ENCODE measurements at places on chromosomes 3 and 15. TPM values are rescaled to one million over a fixed set of nuclear protein-coding genes. Genes with fewer than 3 reads are reported as not detected.
A peak's percentile ranks its signal among the peaks of the same experiment; 100 is the strongest.

DNA sequence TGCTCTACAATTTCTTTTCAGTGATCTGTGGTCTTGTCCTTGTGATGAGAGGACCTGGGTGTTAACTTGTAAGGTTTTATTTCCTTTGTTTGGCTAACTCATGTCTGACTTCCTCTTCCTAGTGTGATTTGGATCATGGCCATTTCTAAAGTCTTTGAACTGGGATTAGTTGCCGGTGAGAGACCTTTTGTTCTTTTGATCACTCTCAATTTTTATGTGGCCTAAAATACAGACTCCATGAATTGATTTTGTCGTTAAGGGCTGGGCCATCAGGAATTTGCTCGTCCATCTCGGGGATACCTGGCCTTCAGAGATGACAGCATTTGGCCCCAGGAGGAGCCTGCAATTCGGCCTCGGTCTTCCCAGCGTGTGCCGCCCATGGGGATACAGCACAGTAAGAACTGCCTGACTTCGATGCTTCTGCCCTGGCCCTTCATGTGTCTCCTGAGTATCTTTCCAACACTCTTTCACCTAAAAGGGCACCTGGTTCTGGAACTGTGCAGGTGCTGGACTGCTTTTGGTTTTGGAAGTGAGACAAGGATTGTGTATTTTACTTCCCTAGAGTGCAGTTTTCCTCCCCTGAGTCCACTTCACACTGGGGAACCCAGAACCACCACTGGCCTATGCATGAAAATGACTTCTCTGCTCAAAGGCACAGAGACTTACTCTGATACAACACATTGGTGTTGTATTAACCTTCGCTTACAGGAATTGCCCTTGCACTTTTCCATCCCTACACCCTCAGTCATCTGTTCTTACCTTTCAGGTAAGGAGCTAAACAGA, 13.1 kb upstream of the LRRC2 start:
- H3K36me3 ChIP-seq = no peaks in the 10 kb centered on the region
- H3K27me3 ChIP-seq = no peaks in the 10 kb centered on the region
- H3K4me3 ChIP-seq = no peak overlapping the region

DNA sequence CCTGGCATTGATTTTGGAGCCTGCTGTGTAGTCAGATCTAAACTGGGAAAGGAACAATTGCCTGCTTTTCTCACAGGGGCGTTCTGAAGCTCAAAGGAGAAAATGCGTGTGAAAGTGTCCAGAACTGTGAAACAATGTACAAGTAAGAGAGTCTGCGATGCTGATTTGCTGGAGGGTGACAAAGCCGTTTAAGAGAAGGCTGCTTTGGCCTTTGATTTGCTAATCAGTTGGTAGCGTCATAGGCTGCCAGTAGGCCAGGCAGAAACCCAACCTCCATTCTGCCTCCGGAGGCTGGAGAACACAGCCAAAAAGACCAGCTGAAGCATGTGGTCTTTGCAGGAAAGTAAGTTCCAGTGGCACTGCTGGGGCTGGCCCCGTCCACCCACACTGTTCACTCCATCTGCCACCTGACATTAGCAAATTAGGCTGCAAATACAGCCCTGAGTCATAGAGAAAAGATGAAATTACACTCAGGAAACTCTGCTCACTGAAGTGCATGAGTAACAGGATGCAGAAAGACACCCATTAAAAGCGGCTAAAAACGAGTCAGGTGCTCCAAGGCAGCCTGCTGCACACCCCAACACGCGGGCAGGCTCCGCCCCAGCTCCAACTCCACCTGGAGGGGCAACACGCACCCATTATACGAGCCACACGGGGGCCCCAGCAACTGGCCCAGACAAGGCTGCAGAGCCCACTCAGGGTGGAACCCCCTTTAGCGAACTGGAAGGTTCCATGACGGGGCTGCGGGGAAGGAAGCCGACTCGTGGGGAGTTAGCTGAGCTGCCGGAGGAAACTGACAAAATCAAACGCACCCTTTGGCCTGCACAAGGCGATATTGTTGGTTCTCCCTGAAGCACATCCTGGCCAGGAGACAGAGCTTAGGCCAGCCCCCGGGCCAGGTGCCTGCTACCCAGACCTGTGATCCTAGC, 31.6 kb downstream of the ZDHHC19 start:
- no peak overlapping the region for H3K27ac ChIP-seq
- no peak overlapping the region for H3K4me3 ChIP-seq
- no peaks in the 10 kb centered on the region for H3K36me3 ChIP-seq

DNA sequence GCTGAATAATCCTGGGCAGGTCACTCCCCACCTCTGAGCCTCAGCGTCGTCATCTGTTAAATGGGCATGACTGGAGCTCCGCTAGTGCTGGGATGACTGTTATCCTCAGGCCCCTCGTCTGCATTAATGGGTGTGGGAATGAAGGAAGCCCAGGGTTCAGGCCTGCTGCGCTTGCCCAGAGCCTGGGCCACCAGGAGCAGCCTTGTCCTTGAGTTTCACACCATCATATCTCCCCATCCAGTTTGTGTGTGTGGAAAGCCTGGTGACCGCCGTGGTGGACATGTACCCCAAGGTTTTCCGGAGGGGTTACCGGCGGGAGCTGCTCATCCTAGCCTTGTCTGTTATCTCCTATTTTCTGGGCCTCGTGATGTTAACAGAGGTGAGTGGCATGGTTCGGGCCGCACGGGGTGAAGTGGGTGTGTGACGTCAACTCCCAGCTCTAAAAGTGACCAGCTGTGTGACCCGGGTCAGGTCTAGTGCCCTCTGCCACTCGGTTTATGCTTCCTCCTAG, 63.5 kb upstream of the SLC6A1 start:
- no peaks in the 10 kb centered on the region for H3K4me1 ChIP-seq
- no peak for DNase-seq
- H3K4me3 ChIP-seq = no peak overlapping the region
- no peaks in the 10 kb centered on the region for H3K27me3 ChIP-seq
- no peak overlapping the region for H3K27ac ChIP-seq
- H3K36me3 ChIP-seq = no peaks in the 10 kb centered on the region

CHRM5 gene
- not detected for total RNA-seq

DNA sequence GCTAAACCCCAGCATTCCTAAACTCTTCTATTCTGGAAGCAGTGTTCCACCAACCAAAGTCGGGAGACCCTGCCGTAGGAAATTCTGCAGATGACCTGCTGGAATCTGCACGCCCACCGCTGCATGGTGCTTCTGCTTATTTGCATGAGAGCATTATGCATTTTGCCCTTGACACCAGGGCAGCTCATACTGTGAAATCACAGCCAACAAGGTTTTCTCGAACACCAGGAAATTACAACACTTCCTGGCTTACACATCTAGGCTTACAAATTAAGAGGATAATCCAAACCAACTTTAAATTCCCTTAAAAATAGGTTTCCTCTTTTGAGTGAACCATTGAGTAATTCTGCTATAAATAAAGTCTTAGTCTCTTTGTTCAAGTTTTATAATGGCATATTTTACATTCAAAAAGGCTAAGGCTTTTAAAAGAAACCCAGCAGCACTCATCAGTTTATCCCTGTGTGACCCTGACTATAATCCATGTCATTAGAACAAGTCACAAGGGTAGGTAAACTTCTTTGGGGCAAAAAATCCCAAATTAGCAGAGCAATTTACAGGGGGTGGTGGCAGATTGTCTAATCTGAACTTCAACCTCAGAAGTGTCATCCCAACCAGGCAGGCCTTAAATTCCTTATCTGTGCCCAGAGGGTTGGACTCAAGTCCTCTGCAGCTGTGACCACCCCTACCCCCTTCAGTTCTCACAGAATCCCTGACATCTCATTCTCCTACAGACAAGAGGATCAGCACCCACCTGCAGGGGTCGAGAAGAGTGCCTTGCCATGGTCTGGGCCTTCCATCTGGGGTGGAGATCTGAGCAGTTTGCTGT, 33.5 kb upstream of the RBP1 start:
- H3K4me1 ChIP-seq = no peaks in the 10 kb centered on the region
- DNase-seq = no peak
- no peaks in the 10 kb centered on the region for H3K27me3 ChIP-seq
- no peaks in the 10 kb centered on the region for H3K36me3 ChIP-seq

TM4SF4 gene
- 5.6 TPM for total RNA-seq

EFHB gene
- total RNA-seq = 5.7 TPM

- DNase-seq = no peak
- no peak overlapping the region for H3K27ac ChIP-seq
- H3K4me3 ChIP-seq = no peak overlapping the region
- H3K4me1 ChIP-seq = no peaks in the 10 kb centered on the region
- H3K36me3 ChIP-seq = no peaks in the 10 kb centered on the region
Observed at GRCh38 chr3:139198929-139199328, 144.9 kb upstream of the MRPS22 start.

COL6A6 gene
- total RNA-seq = 59.8 TPM

- peak overlapping the region; percentile 99 for H3K27ac ChIP-seq
- no peak for DNase-seq
- H3K4me1 ChIP-seq = peaks cover 13% of the 10 kb centered on the region
- H3K4me3 ChIP-seq = no peak overlapping the region
- no peaks in the 10 kb centered on the region for H3K36me3 ChIP-seq
Observed at GRCh38 chr3:150759319-150759718, 3.6 kb downstream of the SIAH2 start.

CORO2B gene
- total RNA-seq = 18.2 TPM
